NCI-H187 treated with DMSO at 0.1 percent for 48 hours (cell line): ENCODE measurements at places on chromosomes 1 and 21.

DNA sequence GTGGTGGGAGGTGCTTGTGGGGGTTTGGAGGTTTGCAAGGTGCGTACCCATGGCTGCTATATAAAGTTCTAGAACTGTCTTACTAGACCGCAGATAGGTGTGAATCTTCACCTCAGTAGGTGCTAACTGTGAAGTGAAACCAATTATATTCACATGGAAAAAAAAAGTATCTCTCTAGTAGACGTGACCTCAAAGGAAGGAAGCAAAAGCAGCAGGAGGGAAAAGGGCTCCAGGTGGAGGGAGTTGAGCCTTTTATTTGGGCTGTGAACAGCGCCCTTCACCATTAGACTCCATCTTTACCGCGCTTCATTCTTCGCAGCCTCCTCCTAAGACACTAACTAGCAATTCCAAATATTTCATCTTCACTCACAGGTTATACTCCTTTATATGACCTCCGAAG lies 129.8 kb downstream of the TBX19 start:
- DNase-seq, result no peak

- DNase-seq, result no peak
Observed at GRCh38 chr21:46122237-46122671, 24.3 kb downstream of the COL6A2 start.

GRCh38 chr1:174366946-174367345 lies 80.8 kb upstream of the GPR52 start:
- no peak for DNase-seq

- DNase-seq, result peak; percentile 99
Observed at GRCh38 chr1:203320591-203321272, 15.4 kb downstream of the BTG2 start.

GRCh38 chr1:228008391-228009115 lies 1.8 kb downstream of the WNT3A start:
- DNase-seq, result no peak

DNA sequence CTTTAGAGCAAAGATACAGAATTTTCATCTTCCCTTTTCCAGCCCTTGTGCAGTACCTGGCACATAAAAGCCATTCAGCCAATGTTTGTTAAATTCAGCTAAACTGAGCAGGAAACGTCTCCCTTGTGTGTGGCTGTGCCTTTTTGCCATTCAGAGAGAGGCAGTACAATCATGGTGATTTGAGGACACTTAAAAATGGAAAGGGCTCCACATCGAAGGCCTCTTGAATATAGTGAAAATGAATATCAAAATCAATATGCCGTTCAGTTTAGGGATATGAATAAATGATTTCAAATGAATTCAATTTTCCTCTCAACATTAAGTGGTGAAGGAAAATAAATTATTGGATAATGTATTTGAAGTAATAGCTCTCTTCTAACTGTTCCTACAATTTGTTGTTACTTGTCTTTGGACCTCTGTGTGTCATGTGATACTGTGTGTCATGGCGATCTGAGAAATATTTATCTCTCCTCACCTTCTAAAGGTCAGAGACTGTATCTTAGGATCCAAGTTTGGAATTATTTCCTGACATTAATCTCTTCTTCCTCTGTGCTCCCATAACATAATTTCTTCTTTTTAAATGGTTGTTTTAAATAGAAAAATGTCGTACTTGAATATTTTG lies 355.6 kb upstream of the ST6GALNAC5 start:
- no peak for DNase-seq

- no peak for DNase-seq
Observed at GRCh38 chr1:149966405-149966804, 29.7 kb upstream of the MTMR11 start.

- DNase-seq, result no peak
Observed at GRCh38 chr1:201253411-201253810, 29.9 kb upstream of the PKP1 start.

- no peak for DNase-seq
Observed at GRCh38 chr1:109208394-109208793, 5.3 kb upstream of the SARS1 start.

GRCh38 chr1:197948926-197949899 lies 32.0 kb downstream of the LHX9 start:
- DNase-seq, result no peak

- DNase-seq, result no peak
Observed at GRCh38 chr1:150992626-150993025, 10.5 kb downstream of the ANXA9 start.

DNA sequence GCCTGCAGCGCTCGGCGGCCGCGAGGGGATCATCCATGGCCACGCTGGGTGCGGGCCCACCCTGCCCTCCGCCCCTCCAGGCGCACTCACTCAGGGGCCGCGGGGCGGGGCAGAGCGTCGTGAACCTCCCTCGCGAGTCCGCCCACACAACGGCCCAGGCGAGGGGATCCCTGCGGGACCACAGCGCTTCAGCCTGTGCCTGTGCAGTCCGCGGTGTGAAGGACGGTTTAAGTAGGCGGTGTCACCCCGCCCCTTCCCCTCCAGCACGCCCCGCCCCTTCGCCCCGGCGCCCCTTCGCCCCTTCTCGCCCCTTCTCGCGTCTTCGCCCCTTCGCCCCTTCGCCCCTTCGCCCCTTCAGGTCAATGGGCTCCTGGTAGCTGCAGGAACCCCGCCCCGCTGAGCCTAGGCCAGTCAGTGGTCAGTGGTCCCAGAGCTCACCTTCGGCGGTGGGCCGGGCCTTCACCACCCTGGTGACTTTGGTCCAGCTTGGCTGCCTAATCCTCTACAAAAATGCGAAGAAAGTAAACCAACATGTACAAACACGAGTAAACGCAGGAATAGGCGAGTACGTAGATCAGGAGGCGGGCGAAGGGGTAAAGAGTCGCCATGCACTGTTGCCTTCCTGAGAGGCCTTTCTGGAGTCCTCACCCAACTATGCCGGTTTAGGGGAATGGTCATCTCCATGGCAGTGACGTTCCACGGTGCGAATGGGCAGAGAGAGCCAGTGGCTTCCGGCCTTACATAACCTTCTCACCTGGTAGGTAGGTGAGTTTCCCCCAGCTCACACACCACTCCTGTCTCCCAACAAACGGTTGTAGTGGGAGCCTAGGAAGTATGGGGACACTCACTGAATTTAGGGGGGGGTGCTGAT lies 19.6 kb upstream of the DMRTB1 start:
- DNase-seq, result no peak

- DNase-seq, result no peak
Observed at GRCh38 chr1:248380854-248381253, 5.3 kb downstream of the OR2T6 start.

GRCh38 chr1:198986442-198986841 lies 347.6 kb downstream of the PTPRC start:
- no peak for DNase-seq

- no peak for DNase-seq
Observed at GRCh38 chr1:98931128-98931835, 73.4 kb downstream of the PLPPR5 start.

DNA sequence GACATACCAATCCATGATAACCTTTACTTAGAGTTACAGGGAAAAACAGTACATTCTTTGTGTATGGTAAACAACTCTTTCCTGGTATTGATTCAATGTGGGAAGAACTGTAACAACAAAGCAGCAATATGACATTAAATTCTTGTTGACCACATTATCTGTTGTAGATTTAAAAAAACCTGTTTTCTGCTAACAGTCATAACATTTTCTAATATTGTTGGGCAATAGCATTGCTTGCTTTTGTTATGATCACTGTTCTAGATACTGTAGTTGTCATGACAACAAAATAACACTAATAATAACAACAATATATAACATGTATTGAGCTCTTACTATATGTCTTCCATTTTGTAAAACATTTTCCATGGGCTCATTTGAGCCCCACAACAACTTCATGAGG lies 54.2 kb downstream of the PDE4B start:
- DNase-seq, result no peak

DNA sequence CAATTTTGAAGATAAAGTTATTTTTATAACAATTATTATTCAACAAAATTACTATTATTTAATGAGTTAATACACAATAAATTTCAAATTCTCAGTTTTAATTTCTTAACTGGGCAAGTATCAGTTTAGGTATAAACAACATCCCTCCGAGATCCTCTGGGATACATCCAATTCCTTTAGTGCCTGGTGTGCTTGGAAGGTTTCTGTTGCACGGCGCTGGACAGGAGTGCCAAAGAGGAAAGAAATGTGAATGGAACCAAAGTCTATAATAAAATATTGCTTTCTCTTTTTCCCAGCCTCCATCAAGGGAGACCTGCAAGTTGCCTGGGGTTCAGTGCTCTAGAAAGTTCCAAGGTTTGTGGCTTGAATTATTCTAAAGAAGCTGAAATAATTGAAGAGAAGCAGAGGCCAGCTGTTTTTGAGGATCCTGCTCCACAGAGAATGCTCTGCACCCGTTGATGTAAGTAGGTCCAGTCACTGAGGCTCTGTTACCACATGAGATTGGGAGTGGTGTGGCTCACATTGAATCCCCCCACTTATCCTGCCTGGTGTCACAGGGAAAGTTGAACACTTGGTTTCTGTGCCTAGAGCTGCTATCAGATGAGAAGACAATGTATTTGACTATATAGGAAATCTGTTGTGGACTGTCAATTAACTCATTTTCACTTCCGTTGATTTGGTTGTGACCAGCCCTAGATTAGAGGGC lies 22.8 kb downstream of the DDR2 start:
- DNase-seq, result no peak

DNA sequence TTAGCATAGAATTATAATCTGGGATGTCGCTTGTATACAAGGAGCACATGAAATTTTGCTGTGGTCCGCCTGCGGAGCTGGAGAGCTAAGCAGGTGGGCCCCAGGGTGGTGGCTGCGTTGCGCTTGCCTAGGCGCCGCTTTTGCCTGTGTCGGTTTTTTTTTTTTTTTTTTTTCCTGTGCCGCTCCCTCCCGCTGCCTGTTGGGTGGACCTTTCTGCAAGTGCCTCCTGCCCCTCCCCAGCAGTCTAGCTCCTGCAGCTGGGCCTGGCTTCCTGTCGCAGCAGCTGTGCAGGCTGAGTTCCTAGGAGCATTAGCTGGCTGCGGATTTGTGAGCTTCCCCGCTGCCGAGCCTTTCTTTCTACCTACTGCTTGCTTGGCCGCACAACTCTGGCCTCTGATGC lies 20.6 kb downstream of the PYHIN1 start:
- no peak for DNase-seq

DNA sequence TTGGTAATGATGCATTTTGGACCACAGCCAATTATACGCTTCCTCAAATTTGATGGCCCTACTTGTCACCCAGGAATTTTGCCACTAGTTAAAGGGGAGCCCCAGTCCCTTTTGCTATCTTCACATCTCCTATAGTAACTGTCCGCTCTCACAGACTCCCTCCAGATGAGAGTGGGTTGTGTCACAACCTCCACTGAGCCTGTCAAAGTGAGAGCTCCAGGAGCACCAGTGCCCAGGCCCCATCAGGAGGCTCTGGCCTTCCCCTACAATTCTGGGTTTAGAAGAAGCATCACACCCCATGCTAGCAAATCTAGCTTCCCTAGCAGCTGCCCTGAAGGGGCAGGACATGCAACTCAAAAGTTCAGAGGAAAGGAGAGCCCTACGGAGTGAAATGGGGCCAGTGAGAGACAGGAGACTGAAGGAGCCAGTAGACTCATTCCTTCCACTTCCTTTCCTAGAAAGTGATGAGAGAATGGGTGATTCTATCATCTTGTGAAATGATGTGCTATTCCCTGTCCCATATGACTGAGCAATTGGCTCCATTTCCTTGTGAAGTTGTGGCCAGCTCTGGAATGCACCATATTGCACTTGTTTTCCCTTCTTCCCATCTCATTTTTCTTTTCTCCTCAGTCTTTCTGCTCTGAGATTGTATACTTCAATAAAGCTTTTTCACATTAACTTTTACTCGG lies 541.3 kb downstream of the DPYD start:
- no peak for DNase-seq

DNA sequence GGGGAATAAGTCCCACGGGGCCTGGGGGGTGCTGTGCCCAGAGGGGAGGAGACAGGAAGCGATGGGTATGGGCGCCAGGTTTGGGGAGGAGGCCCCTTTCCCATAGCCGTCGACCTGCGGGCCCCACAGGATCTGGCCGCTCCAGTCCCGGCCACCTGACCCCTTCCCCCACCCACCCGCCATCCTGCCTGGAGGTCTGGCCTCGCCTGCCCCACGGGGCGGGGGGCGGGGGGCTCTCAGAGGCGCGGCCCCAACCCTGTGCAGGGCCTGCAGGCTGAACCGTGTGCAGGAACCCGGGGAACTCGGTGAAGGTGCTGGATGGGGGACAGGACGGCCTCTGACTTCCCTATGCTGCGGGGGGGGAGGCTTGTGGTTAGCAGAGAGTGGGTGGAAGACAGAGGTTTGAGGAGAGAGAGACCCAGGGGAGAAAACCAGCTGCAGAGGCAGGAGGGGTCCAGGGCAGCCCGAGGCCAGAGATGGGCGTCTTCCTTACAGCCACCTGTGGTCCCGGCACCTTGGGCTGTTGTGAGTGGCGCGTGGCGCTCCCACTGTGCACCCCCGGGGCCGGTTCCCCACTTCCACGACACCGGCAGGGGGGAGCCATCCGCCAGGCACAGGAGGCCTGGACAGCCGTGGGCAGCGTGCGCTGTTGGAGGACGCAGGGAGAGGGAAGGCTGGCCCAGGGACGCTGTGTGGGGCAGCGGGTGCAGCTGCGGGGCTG lies 2.5 kb upstream of the TNFRSF18 start:
- DNase-seq, result no peak

DNA sequence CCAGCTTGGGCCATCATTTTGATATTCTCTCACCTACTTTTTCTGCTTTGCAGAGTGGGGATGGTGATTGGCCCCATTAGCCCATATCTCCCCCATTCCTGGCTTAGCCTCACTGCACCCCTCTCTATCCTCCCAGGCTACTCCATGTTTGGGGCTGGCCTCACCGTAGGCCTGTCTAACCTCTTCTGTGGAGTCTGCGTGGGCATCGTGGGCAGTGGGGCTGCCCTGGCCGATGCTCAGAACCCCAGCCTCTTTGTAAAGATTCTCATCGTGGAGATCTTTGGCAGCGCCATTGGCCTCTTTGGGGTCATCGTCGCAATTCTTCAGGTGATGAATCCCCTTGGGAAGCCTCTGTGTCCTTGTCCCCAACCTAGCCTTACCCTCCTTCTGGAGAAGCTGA lies 2.1 kb upstream of the B4GALT2 start:
- no peak for DNase-seq

DNA sequence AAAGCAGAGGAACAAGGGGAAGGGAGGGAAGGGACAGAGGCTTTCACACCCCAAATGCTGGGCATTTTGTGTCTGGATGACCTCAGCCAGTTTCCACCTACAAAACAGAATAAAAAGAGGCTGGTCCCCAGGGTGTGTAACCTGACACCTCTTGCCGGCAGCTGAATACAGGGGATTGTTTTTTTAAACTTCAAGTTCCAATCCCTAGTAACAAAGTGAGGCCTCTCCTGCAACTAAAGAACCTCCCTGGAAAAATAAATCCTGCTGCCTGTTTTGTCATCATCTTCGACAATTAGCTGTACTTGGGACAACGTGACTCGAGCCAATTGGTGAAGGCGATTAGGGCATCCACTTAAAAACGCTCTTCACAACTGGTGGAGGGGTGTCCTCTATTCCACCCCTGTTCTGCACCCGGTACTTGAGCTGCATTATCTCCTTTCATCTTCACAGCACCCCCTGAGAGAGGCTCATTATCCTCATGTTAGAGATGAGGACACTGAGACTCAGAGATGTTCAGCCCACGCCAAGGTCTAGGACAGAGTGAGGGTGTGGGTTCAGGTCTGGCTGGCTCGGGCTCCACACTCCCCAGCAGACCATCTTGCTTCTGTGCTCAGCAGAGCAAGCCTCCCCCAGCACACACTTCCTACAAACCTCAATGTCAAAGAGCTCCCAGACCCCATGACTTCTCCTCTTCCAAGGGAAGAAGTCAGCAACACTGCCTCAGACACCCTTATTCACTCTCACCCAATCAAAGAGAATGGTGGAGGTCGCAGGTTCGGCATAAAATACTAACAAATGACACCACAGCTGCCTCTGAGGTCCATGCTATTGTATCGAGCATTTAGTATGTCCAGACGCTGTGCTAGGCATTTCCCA lies 15.2 kb downstream of the ITPKB start:
- peak; percentile 47 for DNase-seq
